ENCODE measurements at places on chromosomes 1 and 21.

- no peak for DNase-seq
Observed at GRCh38 chr1:247905910-247906503, 10.6 kb downstream of the OR2W3 start.

GRCh38 chr1:9448132-9449109, 90.8 kb upstream of the SLC25A33 start:
- no peak for DNase-seq

DNA sequence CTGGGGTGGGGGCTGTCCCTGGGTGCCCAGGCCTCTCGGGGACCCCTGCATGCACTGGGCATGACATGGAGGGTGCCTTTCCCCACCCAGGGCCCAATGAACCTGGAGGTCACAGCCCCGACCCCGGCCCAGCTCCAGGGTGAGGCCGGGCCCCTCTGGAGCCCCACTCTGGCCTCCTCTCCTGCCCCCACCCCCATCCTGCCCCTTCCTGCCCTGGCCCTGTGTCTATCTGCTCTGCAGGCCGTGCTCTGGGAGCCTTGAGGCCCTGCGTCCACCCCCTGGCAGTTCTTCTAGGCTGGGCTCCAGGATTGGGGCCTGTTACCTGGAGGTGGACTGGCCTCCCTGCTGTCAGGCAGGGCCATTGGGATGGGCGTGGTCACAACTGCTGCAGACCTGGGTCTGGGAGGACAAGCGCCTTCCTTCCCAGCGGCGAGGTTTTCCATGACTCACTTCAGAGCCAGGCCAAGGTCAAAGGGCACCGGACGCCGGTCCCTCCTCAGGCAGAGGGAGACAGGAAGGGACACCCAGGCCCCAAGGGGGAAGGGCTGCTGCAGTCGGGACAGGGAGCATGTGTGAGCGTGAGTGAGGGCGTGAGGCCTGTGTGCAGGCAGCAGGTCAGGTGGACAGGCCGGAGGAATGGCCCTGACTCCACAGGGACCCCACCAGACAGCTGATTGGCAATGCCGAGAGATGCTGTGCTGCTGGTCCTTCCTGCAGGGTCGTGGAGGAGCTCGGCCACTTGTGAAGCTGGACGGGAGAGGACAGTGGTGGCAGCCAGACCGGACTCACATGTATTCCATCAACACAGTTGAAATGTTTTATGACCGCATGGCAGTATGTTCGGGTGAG, 31.1 kb upstream of the POFUT2 start:
- DNase-seq: no peak

GRCh38 chr1:1914971-1915692, at the start of gene CALML6:
TSS of gene CALML6 (plus strand) at chr1:1915260. CDS start at chr1:1915281, 21 bp downstream.
- no peak for DNase-seq

GRCh38 chr1:9593492-9594465, 5.1 kb downstream of the TMEM201 start:
- no peak for DNase-seq

DNA sequence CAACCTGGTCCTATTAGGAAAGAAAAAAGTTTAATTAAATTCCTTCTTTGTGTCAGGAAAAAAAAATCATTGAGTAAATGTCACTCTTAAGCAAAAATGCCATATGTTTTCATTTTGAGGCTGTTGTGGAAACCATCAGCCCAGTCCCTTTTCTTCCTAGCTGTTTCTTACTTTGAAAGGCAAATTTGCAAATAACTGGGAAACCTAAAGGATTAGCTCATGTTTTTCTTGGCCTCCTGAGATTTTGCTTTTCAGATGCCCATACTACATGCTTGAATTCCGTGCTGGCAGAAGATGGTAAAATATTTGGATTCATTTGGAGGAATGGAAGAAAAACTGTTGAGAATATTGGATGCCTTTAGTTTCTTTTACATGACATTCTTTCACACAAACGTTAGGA, 182.1 kb upstream of the ADAMTS5 start:
- peak; percentile 63 for DNase-seq

DNA sequence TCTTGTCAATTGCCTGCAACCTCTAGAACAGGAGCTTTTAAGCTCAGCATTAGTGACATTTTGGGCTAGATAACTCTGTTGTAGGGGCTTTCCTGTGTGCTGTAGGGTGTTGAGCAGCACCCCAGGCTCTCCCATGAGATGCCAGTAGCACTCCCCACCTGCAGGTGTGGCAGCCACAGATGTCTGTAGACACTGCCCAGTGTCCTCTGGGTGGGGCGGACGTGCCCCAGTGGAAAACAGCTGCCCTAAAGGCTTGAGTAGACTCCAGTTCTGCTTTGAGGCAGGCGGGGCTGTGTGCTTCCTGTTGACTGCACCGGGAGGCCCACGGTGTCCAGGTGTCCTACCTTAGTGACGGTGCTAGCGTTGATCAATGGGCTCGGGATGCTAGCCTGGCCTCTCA, 16.9 kb upstream of the PWP2 start:
- DNase-seq: no peak

DNA sequence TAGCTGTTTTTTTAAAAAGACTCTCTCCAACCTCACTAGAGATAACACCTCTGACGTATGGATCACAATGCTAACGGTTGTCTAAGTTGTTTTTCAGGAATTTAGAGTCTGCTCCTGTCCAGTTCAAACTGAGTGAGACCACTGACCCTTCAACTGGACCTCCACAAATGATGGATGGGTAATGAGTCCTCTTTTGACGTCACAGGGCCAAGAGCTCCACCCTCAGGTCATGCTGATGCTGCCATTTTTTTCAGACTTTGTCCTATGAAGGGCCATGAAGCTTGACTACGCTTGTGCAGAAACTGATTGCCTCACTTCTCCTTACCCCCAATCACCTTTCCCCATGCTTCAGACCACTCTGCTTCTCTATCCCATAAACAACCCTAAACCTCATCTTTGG, 16.6 kb downstream of the GRIK3 start:
- no peak for DNase-seq

DNA sequence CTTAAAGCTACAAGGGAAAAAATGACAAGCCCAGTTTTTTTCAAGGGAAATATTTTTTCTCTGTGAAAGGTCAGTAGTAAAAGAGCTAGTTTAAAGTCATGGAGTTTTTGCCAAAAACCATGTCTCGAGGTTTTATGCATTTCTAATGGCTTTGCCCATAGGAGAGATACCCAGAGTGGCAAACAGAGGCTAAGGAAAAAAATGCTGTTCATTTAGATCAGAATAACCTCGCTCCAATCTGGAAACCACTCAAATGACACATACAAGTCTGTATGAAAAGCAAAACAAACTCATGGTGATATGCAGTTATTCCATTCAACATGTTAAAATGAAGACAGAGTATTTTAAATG, 36.9 kb upstream of the EDEM3 start:
- DNase-seq: no peak

DNA sequence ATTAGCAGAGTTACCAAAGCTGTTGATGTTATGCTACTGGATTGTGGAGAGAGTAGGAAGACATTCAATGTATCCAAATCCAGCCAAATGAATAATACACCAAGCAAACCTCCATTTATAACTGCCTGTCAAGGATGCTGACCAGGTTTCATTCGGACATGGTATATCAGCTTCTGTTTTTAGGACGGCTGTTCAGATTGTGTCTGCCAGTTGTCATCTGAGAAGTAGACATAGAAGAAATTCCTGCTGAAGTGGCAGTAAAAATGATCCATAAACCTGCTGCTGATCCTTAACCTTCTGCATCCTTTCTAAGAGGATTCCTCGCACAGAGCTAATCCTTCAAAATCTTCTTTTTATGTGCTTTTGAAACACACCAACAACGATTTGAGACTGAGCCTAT, 663.6 kb upstream of the PLXNA2 start:
- no peak for DNase-seq

DNA sequence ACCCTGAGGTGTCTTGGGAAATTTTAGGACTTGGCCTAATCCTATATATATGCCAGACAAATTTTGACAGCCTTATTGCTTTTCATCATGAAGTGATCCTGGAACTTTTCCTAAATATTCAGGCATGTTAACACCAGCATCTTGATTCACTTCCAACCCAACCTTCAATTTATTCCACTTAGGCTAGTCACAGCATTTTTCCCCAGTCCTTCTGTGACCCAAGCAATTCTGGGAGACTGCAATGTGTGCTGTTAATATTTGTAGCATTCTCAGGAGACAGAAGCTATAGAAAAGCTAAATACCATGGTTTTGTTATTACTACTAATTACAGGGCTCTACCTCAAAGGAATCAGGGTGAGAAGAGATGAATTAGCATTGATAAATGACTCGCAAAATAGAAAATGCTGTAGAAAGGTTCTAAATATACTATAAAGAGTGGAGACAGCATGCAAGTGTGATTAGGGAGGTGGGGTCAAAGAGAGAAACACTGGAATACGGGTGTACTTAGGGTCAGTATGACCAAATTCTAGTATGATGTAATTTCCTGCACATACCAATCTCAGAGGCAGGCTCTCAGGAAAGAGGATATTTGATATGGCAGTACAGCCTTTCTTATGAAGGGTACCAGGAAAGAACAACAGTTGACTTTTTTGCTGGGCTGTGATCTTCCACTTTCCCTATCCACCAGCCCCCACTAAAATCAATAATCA, 29.1 kb downstream of the PRRX1 start:
- DNase-seq: no peak

DNA sequence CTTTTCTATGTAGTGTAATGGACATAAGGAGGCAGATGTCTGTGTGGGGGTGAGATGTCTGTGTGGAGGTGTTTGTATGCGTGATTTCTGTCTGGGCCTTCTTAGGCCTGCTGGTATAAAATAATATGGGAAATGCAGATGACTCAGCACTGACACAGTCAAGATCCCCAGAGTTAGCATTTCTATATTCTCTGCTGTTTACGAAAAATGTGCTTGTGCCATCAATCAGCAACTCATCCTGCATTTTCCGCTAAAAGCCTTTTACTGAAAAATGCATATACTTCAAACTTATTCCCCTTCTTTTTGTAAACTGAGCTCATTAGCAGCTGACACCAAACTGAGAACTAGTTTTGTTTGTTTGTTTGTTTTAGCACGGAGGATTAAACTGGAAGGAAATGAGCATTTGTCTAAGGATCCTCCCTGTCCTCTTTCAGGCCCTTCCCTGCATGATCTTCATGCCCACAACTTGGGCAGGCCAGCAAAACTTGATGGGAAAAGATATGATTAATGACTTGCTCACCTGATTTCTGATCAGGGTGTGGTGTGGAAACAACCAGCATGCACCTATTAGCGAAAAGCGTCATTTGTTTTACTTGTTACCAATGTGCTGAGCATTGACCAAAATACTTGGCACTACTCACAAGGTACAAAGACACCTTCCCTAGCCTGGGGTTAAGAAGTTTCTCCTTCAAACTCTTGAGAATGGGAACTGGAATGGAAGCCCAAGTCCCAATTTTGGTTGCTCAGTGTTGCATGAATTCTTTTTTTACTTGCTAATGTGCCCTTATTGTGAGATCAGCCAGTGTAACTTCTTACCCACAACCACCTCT, 77.4 kb downstream of the NDUFS5 start:
- DNase-seq: no peak

- no peak for DNase-seq
Observed at GRCh38 chr1:229411434-229412055, 22.3 kb downstream of the ACTA1 start.

GRCh38 chr21:42421018-42421793, 17.5 kb downstream of the UBASH3A start:
- DNase-seq: no peak

DNA sequence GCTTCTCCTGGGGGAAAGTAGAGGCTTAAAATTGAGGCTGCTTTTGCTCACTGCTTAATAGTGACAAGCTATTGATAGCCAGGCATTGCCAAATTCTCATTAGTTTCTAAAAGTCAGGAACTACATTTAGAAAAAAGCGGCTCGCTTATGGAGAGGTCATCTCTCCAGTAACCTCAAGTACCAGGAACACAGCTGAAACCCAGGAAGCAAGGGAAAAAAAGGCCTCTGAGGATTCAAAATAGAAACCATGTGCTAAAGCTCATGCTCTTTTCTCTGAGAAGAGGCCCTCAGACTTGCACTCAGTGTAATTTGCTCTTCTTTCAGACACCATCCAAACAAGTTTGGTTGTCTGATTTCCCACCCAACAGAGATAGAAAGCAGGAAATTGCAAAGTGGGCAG, 261.4 kb upstream of the USP25 start:
- DNase-seq: no peak

DNA sequence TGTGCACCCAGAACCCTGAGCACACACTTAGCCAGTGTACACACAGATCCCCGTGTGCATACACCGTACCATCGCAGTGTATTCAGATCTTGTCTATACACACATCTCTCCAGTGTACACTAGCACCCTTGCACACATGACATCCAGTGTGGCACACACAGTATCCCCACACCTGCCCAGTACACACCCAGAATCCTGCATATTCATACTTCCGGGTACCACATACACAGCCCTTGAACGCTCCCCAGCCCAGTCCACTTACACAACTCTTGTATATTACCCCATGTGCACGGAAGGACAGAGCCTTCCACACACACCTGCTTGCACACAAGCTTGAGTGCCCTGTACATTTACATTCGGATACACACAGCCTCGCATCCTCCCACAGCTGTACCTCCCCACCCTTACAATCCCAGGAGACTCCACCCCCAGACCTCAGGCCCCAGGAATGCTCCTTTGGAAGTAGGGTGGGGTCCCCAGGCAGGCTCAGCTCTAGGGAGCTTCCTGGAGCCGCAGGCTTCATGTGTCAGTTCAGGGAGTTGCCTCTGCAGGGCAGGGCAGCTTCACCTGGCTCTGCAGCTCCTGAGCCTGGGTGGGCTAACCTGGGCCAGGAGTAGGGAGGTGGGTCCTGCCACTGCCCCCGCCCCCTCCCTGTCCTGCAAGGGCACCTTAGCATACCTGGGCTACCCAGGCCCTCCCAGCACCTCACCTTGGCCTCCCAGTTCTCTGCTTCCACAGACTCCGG, 46.2 kb downstream of the AHDC1 start:
- no peak for DNase-seq

GRCh38 chr1:223344491-223344890, 19.5 kb downstream of the SUSD4 start:
- DNase-seq: no peak

DNA sequence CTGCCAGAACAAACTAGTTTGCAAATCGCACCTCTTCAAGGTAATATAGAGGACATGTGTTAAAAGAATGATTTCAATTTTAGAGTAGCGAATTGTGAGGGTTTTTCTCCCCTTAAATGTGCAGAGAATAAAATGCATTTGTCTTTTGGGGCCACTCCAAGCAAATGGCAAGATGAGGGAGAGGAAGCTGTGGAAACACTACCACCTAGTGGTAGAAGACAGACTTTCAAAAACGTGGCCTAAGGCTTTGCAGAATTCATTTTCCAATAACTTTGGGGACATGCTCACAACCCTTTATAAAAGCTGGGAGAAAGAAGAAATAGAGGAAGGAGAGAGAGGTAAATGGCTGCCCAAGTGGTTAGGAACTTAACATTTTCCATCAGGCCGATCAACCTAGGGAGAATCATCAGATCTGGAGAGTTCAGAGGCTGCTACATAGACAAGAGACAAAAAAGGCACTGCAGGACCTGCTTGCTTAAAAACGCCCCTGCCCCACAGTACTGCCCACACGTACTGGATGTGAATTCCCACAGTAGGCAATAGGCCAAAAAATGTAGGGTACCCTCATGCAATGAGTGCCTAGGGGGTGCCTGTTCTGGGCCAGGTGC, 15.7 kb upstream of the RCAN1 start:
- no peak for DNase-seq

- no peak for DNase-seq
Observed at GRCh38 chr1:181135437-181135731, 46.9 kb downstream of the IER5 start.

- peak; percentile 91 for DNase-seq
Observed at GRCh38 chr1:210373878-210374599, 45.3 kb downstream of the HHAT start.

GRCh38 chr1:93740601-93741031, 59.0 kb upstream of the BCAR3 start:
- no peak for DNase-seq

GRCh38 chr1:181106022-181106312, 17.5 kb downstream of the IER5 start:
- no peak for DNase-seq

All from HS-27A (cell line).